CD4-positive, alpha-beta memory T cell (primary cell): ENCODE measurements at places on chromosomes 2 and 18. TPM values are rescaled to one million over a fixed set of nuclear protein-coding genes. Genes with fewer than 3 reads are reported as not detected.

- no peak for DNase-seq
Measured at GRCh38 chr18:80254971-80255500, 7.7 kb upstream of the PARD6G start.

DNA sequence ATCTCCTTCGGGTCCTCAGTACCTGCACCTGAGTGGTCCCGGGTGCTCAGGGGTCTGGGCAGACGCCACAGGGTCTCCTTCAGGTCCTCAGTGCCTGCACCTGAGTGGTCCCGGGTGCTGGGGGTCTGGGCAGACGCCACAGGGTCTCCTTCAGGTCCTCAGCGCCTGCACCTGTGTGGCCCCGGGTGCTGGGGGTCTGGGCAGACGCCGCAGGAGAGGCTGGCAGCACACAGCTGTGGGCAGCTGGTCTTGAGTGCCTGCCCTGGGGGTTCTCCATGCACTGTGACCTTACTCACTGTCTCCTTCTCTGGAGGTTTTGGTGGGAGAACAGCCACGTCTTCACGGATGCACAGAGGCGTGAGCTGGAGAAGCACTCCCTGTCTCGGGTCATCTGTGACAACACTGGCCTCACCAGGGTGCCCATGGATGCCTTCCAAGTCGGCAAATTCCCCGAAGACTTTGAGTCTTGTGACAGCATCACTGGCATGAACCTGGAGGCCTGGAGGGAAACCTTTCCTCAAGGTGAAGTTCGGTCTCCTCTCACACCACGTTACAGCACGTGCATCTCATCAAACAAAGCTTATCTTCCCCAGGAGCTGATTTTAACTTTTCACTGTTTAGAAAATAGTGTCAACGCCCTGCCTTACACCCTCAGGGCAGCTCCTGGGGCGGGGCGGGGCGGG lies 82.6 kb downstream of the TPO start:
- DNase-seq: no peak

- DNase-seq: no peak
Measured at GRCh38 chr2:12399240-12399639, 317.5 kb upstream of the TRIB2 start.

UCN gene
- not detected for polyA plus RNA-seq

DNA sequence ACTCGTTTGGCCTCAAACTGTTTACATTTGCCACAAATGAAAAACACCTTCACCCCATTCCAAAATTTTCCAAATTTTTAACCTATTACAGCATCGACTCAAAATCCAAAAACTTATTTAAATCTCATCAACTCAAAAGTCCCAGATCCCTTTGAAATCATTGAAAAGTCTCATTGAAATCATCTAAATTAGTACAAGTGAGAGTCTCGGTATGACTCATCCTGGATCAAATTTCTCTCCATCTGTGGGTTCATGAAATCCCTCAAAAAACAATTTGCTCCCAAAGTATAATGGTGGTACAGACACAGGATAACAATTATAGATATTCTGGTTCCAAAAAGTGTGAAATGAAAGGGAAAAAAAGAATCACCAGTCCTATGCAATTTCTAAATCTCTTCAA lies 65.1 kb downstream of the LRP1B start:
- no peak for DNase-seq

DNA sequence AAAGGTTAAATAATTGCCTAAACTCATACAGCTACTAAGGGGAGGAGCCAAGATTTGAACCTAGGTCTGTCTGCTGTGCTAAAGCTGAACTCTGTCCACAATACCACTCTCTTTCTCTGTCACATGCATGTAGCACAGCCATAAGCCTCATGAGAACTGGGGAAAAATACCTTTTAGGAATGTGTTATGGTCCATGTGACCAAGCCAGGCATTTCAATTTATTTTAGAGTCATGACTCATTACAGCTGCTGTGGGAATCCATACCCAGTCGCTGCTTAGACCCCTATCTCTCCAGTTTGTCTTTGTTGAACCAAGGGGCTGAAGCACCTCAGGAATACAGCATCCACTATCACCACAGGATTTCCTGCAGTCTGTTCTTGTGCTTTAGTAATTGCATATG lies 200.0 kb upstream of the SIX3 start:
- no peak for DNase-seq

DNA sequence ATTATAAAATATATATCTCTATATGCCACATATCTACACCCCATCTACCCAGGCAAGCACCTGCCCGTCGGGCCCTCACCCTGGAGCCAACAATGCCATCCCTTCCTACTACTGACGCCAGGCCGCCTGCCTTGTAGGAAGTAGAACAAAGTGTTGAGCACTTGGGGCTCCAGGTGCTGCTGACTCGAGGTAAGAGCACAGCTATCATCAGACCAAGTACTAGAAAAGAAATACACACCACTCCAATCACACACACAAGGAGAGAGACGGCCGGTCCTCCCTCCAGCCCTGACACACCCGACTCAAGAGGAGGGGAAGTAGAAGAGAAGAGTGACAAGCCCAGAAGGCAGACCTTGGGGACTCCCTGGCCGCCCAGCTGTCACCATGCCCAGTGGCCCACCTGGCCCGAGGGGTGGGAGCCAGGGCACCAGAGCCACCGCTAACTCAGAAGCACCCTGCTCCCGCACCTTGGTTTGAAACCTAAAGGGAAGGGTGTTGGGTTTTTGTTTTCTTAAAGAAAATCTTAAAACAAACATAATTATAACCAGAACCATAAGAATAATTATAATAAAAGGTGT lies 64.0 kb upstream of the POMC start:
- no peak for DNase-seq

GRCh38 chr2:198776616-198777406 lies 680.9 kb downstream of the SATB2 start:
- DNase-seq: no peak

DNA sequence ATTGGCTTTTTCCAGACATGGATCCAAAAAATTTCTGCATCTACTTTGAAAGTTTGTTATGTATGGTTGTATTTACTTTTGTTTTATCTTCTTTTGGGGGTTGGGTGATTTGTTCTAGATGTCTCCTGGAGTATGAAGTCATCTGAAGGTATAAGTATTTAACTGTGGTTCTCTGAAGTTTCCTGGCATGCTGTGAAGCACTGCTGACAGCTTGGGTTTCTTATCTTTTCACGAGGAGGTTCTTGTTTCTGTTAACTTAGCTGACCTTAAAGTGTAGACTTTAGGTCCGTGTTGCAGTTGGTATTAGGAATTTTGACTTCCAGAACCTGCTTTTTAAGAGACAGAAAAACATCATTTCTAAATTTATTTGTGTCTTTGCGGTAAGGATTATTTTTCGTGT lies 15.9 kb downstream of the GLS start:
- DNase-seq: no peak

DNA sequence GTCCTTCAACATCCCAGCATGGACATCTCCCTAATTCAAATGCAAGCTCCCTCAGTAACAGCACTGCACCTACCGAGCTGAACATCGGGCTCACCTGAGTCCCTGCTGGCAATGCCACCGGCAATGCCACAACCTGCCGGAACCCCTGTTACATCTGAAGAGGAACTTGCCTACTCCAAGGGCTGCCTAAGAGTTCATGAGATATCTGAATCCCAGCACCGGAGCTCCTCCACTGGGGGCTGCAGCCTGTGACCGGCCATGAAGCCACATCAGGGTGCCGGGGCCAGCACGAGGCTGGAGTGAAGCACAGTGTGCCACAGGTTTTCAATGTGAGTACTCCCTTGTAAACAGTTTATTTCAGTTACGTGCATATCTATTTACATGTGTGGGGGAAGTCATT lies 152.9 kb downstream of the EIPR1 start:
- no peak for DNase-seq

- no peak for DNase-seq
Measured at GRCh38 chr2:195613922-195614321, 43.1 kb upstream of the SLC39A10 start.

- DNase-seq: no peak
Measured at GRCh38 chr18:72342933-72343332, 201.2 kb downstream of the CBLN2 start.

- peak; percentile 70 for DNase-seq
Measured at GRCh38 chr2:100291152-100291970, 30.9 kb downstream of the LONRF2 start.

HES6 gene
- polyA plus RNA-seq: 4.9 TPM

GRCh38 chr2:235746257-235746934 lies 252.6 kb downstream of the AGAP1 start:
- DNase-seq: peak; percentile 34

TUBB8B gene
- not detected for polyA plus RNA-seq

IL1RN gene
- not detected for polyA plus RNA-seq

RMND5A gene
- polyA plus RNA-seq: 11.0 TPM

DNA sequence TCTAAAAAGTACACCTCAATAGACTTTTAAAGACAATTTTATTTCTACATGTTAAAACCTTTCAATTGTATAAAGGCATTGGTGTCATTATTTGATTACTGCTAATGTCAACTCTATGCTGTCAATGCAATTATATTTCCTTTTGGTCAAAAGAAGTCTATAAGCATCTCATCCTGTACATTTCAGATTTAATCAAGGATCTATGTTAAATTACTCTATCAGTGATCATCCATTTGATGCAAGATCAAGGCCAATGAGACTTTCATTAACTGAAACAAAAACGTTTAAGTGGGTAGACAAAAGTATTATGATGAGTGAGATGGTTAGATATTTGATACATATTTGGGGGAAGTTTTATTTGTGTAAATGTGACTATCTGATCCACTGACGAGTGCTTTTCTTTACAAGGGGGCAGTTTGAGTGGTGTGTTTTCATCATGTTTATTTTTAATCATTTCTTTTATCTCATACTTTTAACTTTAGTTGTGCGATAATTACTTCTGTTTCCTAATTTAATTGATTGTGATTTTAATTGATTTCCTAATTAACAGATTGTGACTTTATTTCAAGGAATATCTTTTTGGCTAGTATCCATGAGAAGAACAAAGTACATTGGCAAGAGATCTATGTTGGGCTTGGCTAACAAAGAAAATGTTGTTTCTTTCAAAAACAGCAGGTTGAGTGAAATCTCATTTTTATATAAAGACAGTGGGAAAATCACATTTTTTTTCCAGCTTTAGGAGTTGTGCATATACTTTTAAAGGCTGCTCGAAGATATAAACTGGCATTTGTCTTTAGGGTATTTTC lies 1.1 kb downstream of the ARHGAP28 start:
- DNase-seq: no peak

FEZ2 gene
- polyA plus RNA-seq: 1.6 TPM

DNA sequence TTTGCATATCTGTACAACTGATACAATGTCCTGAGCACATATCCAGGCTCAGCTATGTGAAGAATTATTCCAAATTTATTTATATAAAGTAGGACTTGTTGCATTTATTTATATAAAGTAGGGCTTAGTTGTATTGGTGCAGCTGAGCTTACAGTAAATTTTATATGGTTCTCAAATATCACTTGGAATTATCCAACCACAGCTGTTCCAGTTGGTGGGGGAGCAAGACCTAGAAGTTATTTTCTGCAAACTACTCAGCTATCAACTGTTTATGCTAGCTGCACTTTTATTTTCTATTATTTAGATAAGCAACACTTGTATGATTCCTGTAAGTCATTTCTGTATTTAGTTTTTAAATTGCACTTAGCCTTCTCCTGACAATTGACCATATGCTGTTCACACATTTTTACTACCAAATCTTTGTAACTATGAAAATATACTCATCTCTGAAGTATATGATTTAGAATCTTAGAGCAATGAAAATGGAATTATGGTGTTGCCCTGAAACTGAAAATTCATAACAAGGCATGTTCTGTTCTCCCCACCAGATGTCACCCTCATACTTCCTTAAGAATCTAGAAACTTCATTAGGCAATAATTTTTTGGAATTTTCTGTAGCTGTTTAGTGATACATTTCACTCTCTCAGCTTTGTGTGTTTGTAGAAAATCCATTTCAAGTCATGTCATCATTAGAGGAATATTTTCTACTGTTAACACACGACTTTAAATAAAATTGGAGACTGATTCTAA lies 157.0 kb upstream of the CBLN2 start:
- DNase-seq: no peak

DNA sequence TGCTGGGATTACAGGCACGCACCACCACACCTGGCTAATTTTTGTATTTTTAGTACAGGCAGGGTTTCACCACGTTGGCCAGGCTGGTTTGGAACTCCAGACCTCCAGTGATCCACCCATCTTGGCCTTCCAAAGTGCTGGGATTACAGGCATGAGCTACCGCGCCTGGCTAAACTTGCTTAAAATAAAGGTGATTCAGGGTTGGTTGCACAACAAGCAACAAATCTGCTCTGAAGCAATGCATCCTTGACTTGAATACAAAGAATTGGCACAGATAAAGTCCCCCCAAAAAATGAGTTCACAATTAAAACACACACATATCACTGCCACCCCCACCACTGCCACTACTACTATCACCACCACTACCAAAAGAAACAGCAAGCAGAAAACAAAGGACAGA lies 34.9 kb downstream of the CCDC88A start:
- DNase-seq: no peak

L3MBTL4 gene
- polyA plus RNA-seq: not detected

GRCh38 chr2:236823041-236823629 lies 253.5 kb downstream of the ACKR3 start:
- DNase-seq: no peak

DNA sequence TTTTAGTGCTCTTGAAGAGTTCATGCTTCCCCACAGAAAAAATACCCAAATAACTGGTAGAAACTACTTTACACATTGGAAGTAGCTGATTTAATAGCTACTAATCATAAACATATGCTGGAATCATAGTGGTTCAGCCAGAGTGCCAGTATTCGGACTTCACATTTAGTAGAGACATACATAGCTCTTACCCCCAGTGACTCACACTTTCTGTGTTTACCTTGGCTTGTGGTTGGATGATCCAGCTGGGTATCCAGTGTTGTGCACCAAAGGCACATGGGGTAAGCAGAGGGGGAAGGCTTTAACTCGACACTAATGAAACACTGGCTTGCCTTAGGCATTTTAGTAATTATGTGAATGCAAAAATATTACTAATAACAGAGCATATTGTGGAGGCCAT lies 18.1 kb downstream of the ARHGAP28 start:
- no peak for DNase-seq

DNA sequence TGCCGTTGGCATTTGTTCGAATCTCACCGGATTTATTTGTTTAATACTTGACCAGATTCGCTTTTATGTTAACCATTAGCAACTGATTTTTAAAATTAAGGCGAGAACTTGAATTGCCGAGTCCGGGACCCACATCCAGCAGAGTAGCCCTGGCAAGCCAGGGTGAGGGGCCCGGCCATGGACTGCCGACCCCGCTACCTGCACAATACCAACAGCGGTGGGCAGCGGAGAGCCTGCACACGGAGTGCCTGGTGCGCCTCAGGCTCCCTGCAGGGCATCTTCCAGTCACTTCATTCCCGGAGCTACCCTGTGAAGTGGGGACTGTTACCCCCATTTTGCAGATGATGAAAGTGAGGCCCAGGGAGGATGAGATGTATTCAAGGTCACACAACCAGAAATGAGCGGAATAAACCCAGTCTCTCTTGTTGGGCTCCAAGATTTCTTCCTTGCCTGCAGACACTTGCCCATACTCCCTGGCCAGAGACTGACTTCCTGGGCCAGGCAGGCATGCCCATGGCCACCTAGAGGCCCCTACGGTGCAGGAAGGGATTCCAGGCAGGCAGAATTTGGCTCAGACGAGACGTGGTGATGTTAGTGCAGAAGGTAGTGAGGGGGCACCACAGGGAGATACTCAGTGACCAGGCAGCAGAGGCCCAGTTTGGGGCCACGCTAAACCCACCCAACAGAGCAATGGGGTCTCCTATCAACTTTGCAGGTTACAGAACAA lies 2.9 kb downstream of the FBLN7 start:
- no peak for DNase-seq

GRCh38 chr2:47751856-47752414 lies 31.0 kb upstream of the MSH6 start:
- DNase-seq: no peak

GPR17 gene
- polyA plus RNA-seq: not detected

FOXD4L1 gene
- polyA plus RNA-seq: not detected

GRCh38 chr18:79070486-79070885 lies 1.3 kb downstream of the ATP9B start:
- DNase-seq: no peak

CNTNAP5 gene
- not detected for polyA plus RNA-seq
